NCI-H1436 (cell line): ENCODE measurements at places on chromosomes 2 and 18.
A peak's percentile ranks its signal among the peaks of the same experiment; 100 is the strongest.

GRCh38 chr2:25098056-25098455 lies 56.2 kb downstream of the EFR3B start:
- DNase-seq = no peak

DNA sequence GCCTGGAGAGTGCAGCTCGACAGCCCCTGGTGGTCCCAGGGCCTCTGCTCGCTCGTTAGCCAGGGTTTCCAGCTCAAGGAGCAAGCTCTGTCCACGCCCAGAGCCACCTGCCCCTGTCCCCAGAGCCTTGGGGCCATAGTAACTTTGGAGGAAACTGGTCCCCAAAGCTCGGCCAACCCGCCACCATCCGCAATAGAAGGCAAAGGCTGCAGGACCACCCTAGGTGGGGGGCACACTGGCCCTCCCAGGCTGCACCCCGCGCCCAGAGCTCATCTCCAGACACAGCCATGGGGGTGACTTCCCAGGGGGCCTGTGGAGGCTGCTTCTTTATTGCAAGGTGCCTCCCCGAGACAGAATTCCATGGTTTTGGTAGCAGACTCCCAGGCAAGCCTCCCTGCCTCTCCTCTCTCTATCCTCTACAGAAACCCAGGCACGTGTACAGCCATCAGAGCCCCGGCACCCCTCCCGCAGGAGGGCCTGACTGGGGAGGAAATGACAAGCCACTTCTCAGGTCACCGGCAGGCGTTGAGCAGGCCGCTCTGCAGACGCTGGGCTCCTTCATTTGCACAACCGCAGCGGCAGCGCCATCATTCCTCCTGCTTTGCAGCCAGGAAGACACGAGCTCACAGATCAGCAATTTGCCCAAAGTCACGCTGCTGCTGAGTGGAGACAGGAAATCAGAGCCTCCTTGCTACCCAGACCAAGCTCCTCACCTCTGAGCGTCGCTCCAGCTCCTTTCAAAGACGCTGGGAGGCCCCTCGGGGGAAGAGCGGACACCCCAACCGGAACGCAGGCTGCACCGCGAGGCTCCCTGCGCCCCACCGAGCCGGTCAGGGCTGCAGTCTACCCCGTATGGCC lies 80.2 kb downstream of the NDUFA10 start:
- no peak for DNase-seq

DNA sequence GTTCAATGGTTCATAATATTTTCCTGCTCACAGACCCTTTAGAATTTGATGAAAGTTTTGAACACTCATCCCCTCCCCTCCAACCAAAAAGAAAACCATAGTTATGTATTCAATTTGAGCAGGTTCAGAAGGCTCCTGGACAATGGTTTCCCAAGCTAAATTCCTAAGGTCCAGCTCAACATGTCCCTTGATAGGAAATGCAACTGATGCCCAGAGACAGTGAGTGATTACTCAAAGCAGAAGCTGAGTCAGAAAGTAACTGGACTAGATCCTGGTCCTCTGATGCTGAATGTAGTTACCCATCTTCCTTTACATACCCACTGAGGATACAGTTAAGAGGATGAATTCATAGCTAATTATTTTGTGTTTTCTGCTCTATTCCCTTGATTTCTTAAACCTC lies 218.9 kb upstream of the NCKAP5 start:
- DNase-seq = no peak

GRCh38 chr2:202327858-202328257 lies 48.3 kb upstream of the BMPR2 start:
- no peak for DNase-seq

- no peak for DNase-seq
These were observed 49.1 kb downstream of the FASTKD2 start for GRCh38 chr2:206814498-206814897.

- DNase-seq = no peak
These were observed 648.1 kb downstream of the CPS1 start for GRCh38 chr2:211204456-211204855.

- DNase-seq = no peak
These were observed 367.7 kb upstream of the NETO1 start for GRCh38 chr18:73235491-73235890.

- DNase-seq = no peak
These were observed 26.0 kb downstream of the CROCC2 start for GRCh38 chr2:240932001-240932723.

DNA sequence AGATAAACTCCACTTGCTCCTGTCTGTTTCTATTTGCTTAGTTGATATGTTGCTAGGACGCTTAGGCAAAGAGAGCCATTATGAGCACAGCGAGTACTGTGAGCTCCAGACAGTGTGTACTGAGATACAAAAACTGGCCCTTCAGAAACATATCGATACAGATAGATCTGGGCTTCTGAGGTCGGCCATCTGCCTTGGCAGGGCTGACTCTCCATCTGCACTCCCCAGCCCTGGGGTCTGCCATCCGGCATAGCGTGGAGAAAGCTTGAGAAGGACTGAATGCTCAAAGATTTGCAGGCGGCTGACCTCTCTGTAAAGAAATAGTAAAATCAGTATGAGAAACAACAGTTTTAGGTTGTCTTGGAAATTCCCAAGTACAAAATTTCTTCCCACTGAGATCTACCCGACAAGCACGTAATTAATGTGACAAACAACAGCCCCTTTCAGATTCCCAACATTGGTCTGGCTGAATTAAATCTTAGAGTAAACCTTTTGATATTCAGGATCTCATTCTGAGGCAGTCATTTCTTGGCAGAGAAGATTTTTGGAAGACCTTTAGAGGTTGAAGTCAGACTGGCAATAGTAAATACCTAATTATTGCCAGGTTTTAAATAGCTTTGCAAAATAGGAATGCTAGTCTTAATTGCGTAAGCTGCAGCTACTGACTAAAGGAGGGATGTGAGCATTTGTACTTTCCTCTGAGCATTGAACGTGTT lies 127.4 kb downstream of the CHST9 start:
- DNase-seq = no peak

DNA sequence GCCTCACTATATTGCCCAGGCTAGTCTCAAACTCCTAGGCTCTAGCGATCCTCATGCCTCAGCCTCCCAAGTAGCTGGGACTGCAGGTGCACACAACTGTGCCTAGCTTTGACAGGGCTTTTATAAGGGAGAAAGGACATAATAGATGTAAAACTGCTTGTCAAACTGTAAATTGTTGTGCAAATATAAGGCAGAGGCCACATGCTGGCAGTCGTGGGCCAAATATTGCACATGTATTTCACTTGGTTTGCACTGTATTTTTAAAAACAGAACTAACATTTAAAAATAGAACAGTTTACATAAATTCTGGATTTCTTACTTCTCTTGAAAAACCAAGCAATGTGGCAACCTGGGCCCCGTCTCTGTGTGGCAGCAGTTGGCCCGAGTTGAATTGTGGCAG lies 31.2 kb upstream of the MYO3B start:
- DNase-seq = no peak

GRCh38 chr2:171595896-171596295 lies 73.6 kb downstream of the CYBRD1 start:
- no peak for DNase-seq

- DNase-seq = no peak
These were observed 862.9 kb upstream of the ACVR2A start for GRCh38 chr2:146981921-146982320.

GRCh38 chr2:90221300-90221651 lies 1529.8 kb downstream of the RPIA start:
- DNase-seq = no peak

GRCh38 chr2:197293252-197294007 lies 17.1 kb downstream of the ANKRD44 start:
- peak; percentile 16 for DNase-seq

DNA sequence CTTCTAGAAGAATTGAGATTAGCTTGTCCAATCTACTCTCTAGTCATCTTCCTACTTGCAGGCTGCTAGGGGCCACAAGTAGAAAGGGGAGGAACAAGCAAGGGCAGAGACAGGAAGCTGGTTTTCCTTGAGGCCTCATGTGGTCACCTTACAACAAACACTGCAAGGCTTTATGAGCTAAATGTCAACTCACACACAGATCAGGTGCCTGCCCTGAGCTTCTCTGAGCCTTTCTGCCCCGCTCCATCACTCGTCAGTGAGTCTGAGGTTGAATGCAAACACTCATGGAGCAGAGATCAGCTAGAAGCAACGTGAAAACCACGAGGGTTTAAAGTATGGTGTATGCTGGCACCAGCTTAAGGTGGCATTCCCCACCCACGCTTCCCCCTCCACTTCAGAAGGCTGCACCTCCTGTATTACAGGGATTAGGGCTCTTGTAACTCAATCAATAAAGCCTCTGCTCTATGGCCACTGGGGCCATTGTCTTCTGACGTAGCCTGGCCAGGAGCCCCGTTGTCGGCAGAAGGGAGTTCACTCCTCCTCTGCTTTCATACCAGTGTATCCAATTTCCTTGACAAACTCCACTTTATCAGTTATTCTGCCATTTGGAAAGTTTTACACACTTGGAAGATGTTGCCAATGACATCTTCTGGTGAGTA lies 5.4 kb upstream of the CRYGC start:
- no peak for DNase-seq

GRCh38 chr2:172062402-172063004 lies 22.8 kb upstream of the DLX1 start:
- DNase-seq = no peak

GRCh38 chr2:68779595-68779994 lies 45.0 kb downstream of the ARHGAP25 start:
- no peak for DNase-seq

DNA sequence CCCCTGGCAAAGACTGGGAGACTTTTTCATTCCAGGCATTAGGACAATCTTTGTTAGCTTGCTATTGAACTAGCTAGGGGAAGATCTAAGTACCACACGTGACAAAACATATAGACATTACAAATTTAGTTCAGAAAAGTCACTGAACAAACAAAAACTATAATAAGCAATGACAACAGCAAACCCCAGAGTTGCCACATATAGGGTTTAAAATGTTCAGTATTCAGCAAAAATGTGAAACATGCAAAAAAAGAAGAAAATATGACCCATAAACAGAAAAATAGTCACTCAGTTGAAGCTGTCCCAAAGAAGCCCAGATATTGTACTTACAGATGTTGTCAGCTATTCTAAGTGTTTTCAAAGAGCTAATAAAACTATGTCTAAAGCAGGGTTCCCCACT lies 431.1 kb upstream of the CDH2 start:
- DNase-seq = no peak

DNA sequence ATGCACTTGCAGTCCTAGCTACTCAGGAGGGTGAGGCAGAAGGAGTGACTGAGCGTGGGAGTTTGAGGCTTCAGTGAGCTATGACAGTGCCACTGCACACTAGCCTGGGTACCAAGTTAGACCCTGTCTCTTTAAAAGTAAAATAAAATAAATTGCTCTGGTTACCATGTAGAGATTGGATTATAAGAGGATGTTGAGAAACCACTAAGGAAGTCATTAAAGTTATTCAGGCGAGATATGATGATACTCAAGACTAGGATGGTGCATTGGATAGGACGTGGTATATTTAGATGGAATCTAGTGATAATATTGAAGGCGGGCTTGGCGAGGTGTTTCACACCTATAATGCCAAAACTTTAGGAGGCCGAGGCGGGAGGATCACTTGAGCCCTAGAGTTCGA lies 50.6 kb downstream of the BMPR2 start:
- DNase-seq = no peak

DNA sequence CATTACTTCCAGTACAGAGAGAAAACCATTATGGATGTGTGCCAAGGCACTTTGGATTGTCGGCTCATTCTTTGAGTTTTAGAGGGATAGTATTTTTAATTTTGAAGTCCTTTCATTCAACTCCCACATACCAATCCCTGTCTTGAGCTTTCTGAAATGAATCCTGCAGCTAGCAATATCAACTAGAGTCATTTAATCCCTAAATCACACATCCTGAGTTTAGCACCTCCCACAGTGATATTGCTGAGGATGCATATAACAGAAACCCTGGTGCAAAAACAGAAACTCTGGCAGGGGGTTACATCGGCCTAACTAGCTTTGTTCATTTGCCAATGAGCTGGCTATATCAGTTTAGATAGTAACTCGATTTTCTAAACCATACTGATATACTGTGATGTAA lies 427.3 kb downstream of the LRP1B start:
- DNase-seq = no peak

- DNase-seq = no peak
These were observed 23.0 kb downstream of the ZFP36L2 start for GRCh38 chr2:43203373-43203772.

- no peak for DNase-seq
These were observed 65.0 kb downstream of the SLC4A5 start for GRCh38 chr2:74278176-74278575.

- DNase-seq = no peak
These were observed 48.2 kb upstream of the B3GNT2 start for GRCh38 chr2:62147610-62148301.

- no peak for DNase-seq
These were observed 12.4 kb upstream of the CHRNA1 start for GRCh38 chr2:174776675-174777074.

DNA sequence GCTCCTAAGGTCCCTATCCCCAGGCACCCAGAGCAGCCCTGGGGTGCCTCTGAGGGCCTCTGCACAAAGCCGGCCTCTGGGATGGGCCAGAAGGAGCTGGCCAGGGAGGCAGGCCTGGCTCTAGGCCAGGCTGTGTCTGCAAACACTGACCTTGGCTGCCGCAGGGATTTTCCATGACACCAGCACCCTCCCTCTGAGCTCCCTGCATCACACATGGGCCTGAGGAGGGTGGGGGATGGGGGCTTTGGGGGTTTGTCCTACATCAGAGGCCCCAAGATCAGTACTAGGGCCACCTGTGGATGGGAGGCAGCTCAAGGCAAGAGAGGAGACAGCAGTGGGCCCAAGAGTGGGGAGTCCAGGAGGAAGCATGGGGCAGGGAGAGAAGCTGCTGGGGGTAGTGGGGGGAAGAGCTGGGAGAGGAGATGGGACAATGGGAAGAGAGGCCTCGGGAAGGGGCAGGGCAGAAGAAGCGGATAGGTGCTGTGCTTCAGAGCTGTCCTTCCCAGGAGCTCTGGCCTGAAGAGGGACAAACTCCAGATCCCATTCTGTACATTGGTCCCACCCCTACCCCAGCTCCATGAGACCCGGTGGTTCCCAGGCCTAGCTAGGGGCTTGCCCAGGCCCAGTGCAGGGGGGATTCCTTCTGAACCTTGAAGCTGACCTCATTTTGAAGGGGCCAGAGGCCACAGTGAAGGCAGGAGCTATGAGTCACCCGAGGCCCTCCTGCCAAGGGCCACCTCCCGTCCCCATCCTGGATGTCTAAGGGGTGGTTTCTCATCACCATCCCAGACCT lies 28.0 kb downstream of the KCNK3 start:
- DNase-seq = no peak

GRCh38 chr2:132797556-132797955 lies 127.6 kb upstream of the LYPD1 start:
- no peak for DNase-seq
